ENCODE measurements at places on chromosomes 4 and X.
A peak's percentile ranks its signal among the peaks of the same experiment; 100 is the strongest.

GRCh38 chr4:142548491-142548890, 297.6 kb downstream of the INPP4B start:
- DNase-seq: no peak

GRCh38 chr4:163558539-163559044, 64.1 kb downstream of the TMA16 start:
- no peak for DNase-seq

DNA sequence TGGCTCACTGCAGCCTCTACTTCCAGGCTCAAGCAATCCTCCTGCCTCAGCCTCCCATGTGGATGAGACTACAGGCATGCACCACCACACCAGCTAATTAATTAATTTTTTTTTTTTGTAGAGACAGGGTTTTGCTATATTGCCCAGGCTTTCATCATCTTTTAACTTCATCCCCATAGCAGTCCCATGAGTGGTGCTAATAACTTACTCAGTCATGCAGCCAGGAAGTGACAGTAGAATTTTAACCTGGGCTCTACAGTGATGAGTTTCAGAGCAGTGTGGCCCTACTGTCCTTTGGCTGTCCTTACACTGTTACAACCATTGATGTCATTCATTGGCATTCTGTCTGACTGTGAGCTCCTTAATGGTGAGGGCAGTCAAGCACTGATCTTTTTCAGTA, 3.9 kb upstream of the OCIAD2 start:
- no peak for DNase-seq

DNA sequence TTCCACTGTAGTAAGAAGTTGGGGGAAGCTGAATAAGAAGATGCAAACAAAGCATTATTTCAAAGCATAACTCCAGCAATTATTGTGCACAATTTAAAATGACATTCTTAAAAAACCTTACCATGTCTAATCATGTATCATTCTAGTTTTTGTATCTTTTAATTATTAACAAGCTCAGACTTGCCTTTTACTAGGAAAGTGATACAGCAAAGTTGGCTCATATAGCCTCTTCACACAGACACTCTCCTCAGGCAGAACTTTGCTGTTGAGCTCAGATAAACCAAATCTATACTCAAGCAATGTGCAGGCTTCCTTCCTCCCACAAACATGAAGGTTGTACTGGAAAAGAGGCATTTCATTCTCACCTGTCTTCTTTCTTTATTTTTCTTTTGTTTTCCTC, 358.7 kb upstream of the EMCN start:
- no peak for DNase-seq

GRCh38 chr4:153204247-153204671, at the start of gene TRIM2:
Gene TRIM2 (plus strand): TSS chr4:153204443. CDS start chr4:153204531, 88 bp downstream.
- DNase-seq: peak; percentile 87

- DNase-seq: no peak
These were observed 97.6 kb downstream of the MGST2 start for GRCh38 chr4:139763205-139763604.

DNA sequence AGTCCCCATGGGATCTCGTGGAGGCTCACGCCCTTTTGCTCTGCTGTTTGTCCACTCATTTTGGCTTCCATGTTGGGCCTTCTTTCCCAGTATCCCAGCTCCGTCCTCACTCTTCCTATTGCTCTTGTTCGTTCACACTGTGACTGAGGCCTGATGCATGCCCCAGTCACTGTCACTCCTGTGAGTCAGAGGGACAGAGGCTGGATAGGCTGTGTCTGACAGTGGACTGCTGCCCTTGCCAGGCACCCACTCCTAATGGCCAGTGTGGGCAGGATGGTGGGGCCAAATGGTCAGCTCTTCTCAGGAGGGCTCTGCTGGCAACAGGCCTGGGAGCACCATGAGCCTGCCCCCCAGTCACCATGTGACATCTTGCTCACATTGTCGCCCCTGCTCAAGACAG, 40.0 kb downstream of the HADH start:
- DNase-seq: no peak

- DNase-seq: no peak
These were observed 161.4 kb upstream of the PACRGL start for GRCh38 chr4:20538905-20539304.

- DNase-seq: no peak
These were observed 435 bp upstream of the MGST2 start for GRCh38 chr4:139665079-139665689.

GRCh38 chr4:106694232-106694631, 325.7 kb upstream of the GIMD1 start:
- DNase-seq: no peak

DNA sequence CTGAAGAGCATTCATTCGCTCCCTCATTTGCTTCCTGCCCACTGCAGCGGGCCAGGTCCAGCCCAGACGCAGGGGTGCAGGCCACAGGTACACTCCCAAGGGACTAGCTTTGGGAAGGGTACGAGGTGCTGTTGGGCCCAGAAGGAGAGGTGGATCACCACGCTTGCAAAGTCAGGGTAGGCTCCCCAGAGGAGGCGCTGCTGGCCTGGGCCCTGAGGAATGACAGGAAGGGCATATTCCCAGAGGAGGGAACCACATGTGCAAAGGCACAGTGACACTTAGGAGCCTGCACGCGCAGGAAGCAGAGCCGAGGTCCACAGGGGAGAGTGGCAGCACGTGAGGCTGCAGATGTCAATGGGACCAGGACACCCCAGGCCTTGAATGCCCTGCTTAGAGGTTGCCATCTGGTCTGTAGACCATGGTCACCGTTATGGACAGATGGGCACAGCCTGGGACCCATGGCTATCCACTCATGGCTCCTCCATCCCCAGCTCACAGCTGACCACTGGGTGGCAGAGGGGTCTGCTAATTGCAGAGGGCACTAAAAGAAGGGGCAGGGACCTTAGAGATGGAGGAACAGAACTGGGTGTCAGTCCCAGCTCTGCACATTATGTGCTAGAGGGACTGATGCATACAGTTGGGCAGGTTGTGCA, 7.9 kb downstream of the HTRA3 start:
- no peak for DNase-seq

GRCh38 chrX:139290310-139290709, 240.2 kb upstream of the F9 start:
- no peak for DNase-seq

DNA sequence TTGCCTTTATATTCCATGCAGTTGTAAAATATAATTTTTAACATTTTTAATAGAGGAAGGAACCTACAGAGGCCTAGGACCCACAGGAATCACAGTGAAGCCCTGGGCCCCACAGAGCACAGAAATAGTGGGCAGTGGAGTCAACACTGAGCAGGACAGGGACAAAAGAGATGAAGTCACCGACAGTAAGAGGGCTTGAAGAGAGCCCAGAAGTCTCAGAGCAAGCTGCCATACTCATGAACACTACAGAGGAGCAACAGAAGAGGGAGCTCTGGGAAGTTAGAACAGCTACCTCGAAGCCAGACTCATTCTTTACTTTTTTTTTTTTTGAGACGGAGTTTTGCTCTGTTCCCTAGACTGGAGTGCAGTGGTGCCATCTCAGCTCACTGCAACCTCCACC, 149.3 kb upstream of the TENM3 start:
- no peak for DNase-seq

DNA sequence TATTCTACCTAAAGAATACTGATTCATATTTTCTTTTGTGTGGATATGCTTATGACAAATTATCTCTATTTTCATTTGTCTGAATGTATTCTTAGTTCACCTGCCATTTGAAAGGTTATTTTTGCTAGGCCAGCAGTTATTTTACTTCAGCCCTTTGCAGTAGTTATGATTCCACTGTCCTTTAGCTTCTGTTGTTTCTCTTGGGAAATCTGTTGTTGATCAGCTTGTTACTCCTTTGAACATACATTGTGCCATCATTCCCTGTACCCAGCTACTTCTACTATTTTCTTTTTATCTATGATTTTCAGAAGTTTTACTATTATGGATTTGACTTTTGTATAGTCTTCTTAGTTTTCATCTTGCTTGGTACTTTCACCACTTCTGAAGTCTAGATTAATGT, 37.2 kb downstream of the RBM46 start:
- DNase-seq: no peak

- peak; percentile 35 for DNase-seq
These were observed 81.4 kb downstream of the CEP44 start for GRCh38 chr4:174365018-174365587.

GRCh38 chr4:103645991-103646390, 73.8 kb downstream of the TACR3 start:
- DNase-seq: no peak

- no peak for DNase-seq
These were observed 126.0 kb downstream of the AFAP1 start for GRCh38 chr4:7813674-7814073.

All from renal pelvis (tissue), 12 donors.